NCI-H2081 treated with DMSO at 0.1 percent for 48 hours (cell line): ENCODE measurements at places on chromosomes 7 and 10.

DNA sequence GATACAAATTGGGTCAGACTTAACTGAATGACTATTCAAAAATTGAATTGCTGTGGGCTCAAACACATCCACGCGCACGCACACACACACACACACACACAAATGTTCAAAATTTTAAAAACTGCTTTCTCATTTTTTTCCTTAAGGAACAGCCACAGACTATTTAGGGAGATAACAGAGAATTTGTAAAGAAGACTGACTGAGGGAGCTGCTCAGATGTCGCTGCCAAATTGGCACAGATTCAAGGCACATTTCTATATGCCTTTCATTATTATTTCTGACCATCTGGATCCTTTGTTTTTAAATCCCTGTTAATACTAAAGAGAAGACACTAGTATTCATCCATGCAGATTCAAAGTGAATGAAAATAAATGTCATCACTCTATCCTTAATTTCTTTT lies 154.8 kb downstream of the DGKB start:
- no peak for DNase-seq

GRCh38 chr10:132398566-132398991 lies 1.6 kb downstream of the PWWP2B start:
- DNase-seq = no peak

DNA sequence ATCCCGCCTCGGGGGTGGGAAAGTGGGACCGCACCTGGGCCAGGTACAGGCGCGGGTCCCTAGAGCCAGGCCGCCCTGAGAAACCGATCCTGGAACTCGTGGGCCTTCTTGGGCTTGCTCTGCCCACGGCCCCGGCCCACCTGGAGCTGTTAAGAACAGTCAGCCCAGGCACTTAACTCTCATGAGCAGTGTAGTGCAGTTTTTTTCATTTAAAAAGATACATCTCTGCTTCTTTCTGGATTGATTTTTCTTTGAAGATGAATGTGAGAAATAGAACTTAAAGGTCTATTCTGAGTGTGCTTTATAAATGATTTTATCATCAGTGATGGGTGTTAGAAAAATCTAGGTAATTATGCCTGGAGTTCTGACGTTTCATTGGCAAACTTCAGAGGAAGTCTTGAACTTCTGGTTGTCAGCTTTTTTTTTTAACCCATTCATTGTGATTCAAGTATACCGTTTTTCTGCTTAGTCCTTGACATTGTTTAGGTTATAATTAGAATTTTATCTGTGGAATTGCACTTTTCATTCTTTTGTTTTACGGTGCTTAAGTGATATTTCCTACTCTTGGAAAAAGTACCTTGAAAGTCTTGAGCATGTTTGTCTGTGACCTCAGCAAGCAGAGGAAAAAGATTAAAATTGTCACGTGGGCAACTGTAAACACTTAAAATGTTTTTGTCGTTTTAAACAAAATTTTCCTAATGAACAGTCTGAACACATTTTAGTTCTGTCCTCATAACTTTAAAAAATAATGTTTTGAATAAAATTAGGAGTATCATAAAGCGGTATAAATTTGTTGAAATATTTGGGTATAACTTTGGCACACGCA lies 906 bp downstream of the CDK1 start:
- DNase-seq = no peak

- DNase-seq = no peak
Observed at GRCh38 chr10:24113901-24114300, 95.0 kb upstream of the KIAA1217 start.

DNA sequence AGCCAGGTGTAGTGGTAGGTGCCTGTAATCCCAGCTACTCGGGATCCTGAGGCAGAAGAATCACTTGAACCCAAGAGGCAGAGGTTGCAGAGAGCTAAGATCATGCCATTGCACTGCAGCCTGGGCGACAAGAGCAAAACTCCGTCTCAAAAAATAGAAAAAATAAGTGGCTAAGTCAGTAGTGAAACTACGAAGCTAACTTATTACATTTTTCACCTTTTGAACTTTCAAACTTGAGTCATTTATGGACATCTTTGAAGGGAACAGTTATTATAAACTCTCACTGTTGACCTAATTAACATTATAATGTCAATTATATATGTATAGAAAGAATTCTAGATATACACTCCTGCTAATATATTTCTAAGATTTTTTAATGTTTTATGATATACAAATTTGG lies 541.5 kb upstream of the C7orf33 start:
- DNase-seq = no peak

- no peak for DNase-seq
Observed at GRCh38 chr10:133388973-133389818, 4.8 kb upstream of the MTG1 start.

DNA sequence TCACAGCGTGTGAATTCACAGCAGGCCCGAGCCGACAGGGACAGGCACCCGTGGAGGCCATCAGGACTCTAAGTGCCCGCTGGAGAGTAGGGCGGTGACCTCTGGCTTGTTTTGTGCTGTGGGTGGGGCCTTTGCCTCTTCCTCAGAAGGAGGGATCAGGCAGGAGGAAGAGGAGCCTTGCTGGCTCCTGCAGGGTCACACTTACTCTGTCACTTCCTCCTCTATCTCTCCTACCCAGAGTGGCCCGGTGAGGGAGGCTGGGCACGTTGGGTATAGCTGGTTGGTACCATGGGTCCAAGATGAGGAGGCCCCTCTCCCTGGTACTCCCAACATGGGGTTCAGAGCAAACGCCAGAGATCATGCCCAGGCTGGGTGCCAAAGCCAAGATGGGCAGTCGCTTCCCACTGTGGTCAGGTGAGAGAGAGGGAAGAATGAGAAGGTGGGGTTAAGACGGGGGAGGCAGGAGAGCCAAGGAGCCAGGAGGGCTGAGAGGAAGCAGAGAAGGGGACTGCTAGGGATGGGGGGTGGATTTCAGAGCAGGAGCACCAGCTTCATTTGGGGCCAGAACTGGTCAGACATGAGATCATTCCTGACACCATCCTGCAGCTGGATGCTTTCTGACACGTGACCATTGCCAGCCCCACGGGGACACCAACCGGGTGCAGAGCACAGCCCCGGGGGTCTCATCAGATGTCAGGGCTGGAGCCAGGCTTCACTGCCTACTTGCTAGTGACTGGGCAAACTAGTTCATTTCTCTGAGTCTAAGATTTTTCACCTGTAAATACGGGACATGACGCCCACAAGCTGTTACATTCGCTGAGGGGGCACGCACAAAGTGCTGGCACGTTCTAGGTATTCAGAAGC lies 54.8 kb upstream of the CACUL1 start:
- no peak for DNase-seq

DNA sequence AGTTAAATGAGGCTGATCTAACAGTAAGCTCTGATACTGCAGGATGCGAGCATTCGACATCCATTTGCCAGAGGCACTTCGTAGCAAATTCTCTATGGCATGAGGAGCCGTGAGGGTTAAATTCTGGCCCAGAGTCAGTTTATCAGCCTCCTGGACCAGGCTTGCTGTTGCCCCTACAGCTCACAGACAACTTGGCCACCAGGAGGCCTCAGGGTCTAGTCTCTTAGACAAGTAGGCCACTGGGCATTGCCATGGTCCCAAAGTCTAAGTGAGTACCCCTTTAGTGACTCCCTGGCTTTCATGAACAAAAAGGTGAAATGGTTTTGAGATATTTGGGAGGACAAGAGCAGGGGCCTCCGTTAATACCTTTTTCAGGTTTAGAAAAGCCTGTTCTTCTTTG lies 178.0 kb upstream of the MBL2 start:
- no peak for DNase-seq

GRCh38 chr7:37234334-37234733 lies 214.3 kb downstream of the ELMO1 start:
- DNase-seq = no peak

- no peak for DNase-seq
Observed at GRCh38 chr7:77950548-77950947, 152.0 kb downstream of the PHTF2 start.

DNA sequence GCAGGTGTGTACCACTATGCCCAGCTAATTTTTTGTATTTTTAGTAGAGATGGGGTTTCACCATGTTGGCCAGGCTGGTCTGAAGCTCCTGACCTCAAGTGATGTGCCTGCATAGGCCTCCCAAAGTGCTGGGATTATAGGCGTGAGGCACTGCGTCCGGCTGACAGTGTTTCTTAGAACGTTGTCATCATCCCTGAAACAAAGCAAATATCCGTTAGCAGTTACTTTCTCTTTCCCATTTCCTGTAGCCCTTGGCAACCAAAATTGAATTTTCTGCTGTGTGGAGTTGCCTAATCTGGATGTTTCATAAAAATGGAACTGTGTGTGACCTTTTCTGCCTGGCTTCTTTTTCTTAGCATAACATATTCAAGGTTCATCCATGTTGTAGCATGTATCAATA lies 22.4 kb downstream of the ZNF33A start:
- no peak for DNase-seq

- DNase-seq = no peak
Observed at GRCh38 chr10:118407026-118407425, 64.9 kb upstream of the FAM204A start.

DNA sequence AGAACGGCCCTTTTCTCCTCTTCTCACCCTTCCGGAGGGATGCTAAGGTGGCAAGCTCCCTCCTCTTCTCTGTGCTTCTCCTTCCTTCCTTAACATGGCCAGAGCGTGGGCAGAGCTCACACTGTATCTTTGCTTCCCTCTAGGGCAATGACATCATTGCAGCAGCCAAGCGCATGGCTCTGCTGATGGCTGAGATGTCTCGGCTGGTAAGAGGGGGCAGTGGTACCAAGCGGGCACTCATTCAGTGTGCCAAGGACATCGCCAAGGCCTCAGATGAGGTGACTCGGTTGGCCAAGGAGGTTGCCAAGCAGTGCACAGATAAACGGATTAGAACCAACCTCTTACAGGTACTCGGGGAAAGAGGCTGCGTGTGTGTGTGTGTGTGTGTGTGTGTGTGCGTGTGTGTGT lies 36.6 kb downstream of the AP3M1 start:
- DNase-seq = no peak

DNA sequence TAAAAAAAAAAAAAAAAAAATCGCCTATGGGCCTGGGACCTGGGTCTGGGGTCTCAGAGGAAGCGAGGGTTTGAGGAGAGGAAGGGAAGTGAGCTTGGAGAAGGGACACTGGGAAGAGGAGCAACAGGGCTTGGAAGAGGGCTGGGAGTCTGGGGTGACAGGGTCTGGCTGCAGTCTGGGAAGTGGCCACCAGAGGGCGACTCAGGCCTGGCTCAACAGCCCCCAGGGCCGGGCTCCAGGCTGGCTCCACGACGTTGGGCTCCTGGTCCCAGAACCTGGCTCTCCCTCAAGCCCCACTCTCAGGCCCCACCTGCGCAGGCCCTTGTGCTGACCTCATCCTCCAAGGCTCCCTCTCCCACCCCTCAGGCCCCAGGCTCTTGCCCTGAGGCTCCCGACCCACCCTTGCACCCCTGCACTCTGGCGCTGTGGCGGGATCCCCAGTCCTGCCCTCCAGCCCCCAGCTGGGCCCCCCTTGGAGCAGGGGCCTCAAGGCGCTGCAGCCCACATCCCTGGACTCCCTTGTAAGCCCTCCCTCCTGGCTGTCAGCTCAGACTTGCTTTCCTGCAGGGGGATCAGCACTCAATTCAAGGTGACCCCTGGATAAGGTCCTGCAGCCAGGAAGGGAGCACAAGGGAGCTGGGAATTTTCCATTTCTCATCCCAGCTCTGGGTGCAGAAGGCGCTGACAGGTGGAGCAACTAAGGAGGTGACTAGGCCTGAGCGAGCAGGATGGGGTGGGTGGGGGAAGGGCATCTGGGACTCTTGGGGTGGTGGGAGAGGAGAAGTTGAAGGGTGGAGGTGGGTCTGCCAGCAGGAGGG lies 5.4 kb upstream of the SPACDR start:
- DNase-seq = no peak

GRCh38 chr7:299628-300027 lies 9.7 kb downstream of the FOXL3 start:
- DNase-seq = no peak
